Keratinocyte (primary cell): ENCODE measurements at places on chromosomes 11 and 22. TPM values are rescaled to one million over a fixed set of nuclear protein-coding genes. Genes with fewer than 3 reads are reported as not detected.

GRCh38 chr11:14041040-14041439, 78.5 kb downstream of the SPON1 start:
- DNase-seq: no peak

DNA sequence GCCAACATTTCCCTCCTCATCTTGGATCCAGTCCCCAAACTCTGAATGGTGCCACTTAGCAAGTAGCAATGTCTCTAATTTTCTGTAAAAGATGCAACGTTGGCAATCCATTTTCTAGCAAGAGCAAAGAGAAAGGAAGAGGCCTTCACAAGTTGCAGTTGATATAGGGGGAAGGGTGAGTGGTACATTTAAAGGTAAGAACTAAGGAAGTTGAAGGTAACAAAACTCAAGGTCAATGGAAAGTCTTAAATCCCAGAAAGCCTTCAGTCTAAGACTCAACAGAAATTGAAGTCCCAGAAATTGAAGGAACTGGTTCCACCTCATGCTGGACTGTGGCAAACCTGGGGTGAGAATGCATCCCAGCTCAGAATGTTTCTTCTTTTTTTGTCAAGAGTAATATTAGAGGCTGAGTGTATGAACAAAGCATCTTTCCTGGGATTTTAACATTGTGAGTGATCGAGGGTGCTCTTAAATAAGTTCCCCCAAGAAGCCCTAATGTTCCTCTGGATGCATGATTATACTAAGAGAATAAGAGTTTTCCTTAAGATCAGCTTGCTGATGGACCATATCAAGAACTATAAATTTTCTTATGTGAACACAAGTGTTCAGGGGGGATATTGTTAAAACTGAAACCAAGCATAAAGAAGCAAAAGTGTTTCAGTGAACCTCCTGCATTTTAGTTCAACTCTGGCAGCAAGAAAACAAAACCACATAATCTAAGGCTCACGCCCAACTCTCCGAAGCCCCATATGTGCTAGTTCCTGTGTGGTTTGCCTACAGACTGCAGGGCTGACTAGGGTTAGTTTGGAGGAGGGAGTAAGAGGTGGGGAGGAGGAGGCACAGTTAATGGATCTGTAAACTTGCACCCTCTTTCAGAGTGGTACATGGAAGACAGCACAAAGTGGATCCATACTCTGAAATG, at the start of gene GRAP2:
Gene GRAP2 (plus strand): TSS at position 779 of the 922 bp plus-strand sequence. CDS start 46,023 bp downstream, outside the sequence.
- no peak for DNase-seq

- no peak for DNase-seq
Measured at GRCh38 chr11:47161134-47161854, 15.4 kb downstream of the ARFGAP2 start.

DNA sequence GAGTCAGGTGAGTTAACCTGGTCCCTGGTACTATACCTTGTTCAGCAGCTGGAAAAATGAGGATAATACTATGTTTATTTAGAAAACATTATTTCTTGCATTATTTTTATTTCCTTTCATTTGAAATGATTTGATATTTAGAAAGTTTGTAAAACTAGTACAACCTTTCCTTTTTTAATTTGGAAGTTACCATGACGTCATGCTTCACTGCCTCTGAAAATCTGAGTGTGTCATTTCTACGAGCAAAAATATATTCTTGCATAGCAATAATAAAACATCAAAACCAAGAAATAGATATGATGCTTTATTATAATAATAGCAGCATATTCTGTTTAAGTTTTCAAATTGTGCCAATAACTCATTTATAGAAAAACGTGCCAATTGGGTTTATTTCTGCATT, 1445.0 kb upstream of the RAG2 start:
- DNase-seq: no peak

- DNase-seq: no peak
Measured at GRCh38 chr22:25060522-25061071, 108.1 kb downstream of the KIAA1671 start.

- no peak for DNase-seq
Measured at GRCh38 chr11:128497061-128497775, 90.1 kb downstream of the ETS1 start.

- DNase-seq: no peak
Measured at GRCh38 chr22:42080287-42080686, 787 bp downstream of the SMDT1 start.

DNA sequence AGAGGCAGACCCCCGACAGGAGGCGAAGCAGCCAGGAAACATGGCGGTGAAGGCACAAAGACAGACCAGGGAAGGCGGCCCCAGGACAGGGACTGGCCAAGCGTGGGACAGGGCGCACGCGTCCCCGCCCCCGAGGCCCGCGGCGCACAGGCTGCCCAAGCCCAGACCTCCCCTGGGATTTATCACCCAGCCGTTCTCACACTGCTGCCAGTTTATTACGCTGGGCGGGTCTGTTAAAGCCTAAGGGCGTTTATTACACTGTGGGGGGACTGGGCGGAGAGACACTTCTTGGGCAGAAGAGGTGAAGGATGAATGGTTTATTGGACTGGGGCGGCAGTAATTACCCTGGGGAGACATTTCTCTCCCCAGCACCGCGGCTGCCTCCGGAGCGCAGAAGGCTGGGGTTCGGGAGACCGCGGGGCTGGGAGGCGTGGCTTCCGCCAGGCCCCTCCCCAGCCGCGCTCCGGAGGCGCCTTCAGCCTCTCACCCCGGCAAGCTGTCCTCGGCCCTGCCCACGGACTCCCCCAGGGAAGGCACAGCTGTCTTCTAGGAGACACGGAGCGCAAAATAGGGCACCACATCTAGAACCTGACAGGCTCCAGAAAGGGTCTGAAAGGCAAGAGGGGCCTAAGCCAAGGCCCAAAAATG, 47.1 kb downstream of the SLC22A12 start:
- no peak for DNase-seq

DNA sequence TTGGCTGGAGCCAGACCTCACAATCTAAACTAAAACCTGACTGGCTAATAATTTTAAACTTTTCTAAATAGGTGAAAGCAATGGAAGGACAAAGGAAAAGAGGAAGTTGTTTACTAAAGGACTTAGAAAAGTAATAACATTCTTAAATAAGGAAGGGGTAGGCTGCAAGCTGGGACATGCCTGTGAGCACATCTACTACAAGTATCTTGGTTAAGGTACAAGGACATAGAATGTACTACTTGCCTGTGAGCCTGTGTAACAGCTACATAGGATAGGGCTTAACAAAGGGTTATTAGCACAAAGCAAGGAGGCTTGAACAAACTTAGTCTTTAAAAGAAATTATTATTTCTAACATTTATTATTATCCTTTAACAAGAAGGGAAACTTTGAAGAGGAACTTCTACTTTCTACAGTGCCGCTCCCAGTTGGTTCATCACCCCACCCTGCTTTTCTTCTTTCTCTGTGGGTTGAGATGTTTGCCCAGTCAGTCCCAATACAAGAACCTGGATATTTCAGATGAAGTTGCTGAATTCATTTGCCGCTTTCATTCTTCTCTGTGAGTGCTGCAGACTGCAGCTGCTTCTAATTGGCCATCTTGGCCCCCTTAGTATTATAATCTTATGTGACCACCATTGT, 87.5 kb downstream of the PRMT3 start:
- DNase-seq: no peak

DNA sequence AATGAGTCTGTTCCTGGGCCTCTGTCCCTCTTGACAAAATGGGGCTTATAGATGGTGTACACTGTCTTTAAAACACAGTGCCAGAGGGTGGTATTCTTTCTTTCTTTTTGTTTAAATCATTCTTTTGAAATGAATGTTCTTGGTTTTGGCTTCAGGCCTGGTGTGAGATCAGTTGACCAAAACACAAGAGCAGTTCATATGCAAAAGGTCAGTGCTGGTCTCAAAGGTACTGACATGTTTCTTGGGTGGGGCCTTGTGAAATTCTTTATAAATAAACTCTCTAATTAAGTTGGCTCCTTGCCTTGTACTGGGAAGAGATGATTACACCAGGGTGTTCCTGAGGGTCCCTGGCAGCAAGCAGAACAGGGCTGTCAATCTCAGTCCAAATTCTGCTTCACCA, 110.0 kb downstream of the FBXO7 start:
- DNase-seq: no peak

DNA sequence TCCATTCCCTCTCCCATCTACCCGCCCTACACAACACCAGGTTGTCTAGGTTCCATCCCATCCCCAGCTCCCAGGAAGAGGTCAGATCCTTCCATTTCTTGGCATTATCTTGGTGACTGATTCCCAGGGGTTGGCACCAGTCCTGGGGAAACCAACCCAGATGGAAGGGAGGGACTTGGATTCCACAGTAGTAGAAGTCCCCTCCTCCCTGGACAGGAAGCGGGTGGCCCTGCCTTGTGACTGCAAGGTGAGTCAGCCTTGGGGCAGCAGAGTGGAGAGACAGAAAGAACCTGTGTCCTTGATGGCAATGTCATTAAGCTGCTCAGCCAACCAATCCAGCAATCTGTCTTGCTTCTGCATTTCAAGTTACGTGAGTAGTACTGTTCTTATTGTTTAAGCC, 26.5 kb downstream of the SYT13 start:
- DNase-seq: no peak

GRCh38 chr22:36885474-36885873, 24.7 kb downstream of the NCF4 start:
- no peak for DNase-seq

DNA sequence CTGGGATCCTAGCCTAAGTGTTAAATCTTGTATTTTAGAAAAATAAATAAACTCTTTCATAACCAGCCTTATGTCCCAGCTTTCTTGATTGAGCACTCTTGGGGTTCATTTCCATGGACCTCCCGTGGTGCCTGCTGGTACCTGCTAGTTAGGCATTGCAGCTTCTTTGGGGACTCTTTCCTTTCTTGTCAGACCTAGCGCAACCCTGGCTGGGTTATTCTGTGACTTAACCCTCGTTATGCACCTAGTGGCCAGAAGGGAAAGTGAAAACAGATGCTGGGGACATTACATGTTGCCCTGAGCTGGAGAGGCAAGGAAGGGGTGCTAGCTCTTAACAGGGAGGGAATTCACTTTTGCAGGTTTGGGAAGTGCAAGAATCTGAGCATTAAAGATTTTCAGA, 46.8 kb downstream of the APIP start:
- DNase-seq: no peak

DNA sequence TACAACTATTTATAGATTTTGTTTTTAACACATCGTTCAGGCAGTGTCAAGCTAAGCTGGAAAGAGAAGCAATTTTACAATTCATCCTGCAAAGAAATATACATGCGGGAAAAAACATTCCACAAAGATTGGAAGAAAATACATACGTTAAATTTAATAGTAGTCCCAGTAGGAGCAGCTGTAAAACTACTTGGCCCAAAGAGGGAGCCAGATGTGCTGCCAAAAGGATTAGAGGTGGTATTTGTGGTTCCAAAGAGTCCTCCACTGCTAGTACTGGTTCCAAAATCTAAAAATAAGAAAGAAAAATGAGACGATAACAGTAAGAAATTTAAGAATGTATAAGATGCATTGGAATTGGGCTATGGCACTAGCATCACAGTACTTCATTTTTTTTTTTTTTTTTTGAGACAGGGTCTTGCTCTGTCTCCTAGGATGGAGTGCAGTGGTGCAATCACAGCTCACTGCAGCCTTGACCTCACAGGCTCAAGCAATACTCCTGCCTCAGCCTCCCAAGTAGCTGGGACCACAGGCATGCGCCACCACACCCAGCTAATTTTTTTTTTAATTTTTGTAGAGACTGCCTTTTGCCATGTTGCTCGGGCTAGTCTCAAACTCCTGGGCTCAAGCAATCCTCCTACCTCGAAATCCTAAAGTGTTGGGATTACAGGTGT, 21.5 kb downstream of the NUP98 start:
- no peak for DNase-seq

DNA sequence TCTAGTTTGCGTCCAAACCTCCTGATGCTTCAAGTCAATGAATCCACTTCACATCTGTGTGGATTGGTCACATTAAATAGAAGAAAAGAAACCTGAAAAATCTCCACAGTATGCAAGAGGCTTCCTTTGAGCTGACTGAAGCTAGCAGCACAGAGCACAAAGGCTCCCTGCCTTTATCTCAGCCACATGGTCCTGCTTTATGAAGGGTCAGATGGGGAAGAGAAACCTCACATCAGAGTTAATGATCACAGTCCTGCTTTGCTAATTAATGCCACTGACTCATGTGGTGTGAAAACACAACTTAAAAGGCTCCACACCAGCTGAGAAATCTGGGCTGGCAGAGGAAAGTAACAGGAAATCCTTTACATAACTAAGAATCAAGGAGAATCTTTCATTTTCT, 1291.0 kb downstream of the LRRC4C start:
- DNase-seq: no peak

DNA sequence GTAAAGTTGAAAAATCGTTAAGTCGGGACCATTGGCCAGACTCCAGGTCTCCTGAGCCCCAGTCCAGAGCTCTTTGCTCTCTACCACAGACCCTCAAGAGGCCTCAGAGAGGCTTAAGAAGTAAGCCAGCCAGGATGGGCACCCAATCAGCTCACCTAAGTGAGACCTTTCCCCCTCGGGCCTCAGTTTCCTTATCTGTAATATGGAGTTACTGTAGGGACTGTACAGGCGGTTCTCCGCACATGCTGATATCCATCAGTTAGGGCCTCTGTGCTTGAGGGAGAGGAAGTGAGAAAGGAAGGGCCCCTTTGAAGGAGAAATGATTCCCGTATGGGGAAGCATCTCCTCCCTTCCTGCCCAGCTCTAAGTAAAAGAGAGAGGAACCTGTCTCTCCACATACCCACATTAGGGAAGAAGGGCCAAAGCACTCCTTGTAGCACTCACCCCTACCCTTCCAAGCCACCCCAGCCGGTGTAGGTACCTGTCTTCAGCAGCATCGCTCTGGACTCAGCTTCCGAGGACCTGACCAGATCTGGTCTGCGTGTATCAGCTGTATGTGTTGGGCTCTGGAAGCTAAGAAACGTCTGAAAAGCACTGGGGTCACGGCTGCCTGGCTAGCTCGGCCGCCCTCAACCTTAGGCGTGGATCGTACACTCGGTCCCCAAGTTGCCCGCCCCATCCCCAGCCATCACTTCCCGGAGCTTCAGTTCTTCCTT, 653 bp downstream of the NAGA start:
- no peak for DNase-seq

- no peak for DNase-seq
Measured at GRCh38 chr22:42061041-42061440, 9.6 kb downstream of the NAGA start.

DNA sequence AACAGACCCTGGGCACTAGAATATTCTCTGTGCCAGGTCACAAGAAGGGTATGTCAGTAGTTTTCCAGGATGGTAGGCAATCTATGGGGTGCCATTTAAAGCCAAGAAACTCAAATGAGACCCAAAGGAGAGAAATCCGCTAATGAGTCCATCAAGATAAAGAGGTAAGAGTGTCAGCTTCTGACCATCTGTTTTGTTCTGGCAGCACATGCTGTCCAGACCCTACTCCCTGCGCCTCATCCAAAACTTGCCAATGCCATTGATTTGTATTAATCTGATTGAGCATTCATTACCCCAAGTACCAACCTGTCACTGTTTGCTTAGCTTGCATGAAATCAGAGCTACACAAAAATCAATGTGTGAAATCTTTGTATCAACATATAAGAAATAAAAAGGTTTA, 229.0 kb downstream of the BLID start:
- DNase-seq: no peak

- no peak for DNase-seq
Measured at GRCh38 chr11:9153651-9154050, 62.3 kb upstream of the SCUBE2 start.

- DNase-seq: no peak
Measured at GRCh38 chr22:48297296-48297695, 1530.4 kb downstream of the BRD1 start.

GRCh38 chr11:34464591-34465051, 25.9 kb downstream of the CAT start:
- no peak for DNase-seq

The MISFA gene
- 0.63 to 1.7 TPM (median 0.70 TPM) in 3 replicates for polyA plus RNA-seq

The TMEM25 gene
- 12.9 to 21.1 TPM (median 17.4 TPM) in 3 replicates for polyA plus RNA-seq

The POU2AF1 gene
- 0.21 TPM in 1 of 3 replicates, not detected in the others for polyA plus RNA-seq

The SPON1 gene
- not detected in 3 replicates for polyA plus RNA-seq

The KMT5B gene
- polyA plus RNA-seq: 7.4 to 17.2 TPM (median 10.3 TPM) in 3 replicates

The LSP1 gene
- 0.94 to 1.5 TPM (median 0.95 TPM) in 3 replicates for polyA plus RNA-seq

The NCAM1 gene
- 0.02 to 0.04 TPM (median 0.03 TPM) in 3 replicates for polyA plus RNA-seq
